ENCODE measurements at places on chromosomes 3 and 15.
A peak's percentile ranks its signal among the peaks of the same experiment; 100 is the strongest.

DNA sequence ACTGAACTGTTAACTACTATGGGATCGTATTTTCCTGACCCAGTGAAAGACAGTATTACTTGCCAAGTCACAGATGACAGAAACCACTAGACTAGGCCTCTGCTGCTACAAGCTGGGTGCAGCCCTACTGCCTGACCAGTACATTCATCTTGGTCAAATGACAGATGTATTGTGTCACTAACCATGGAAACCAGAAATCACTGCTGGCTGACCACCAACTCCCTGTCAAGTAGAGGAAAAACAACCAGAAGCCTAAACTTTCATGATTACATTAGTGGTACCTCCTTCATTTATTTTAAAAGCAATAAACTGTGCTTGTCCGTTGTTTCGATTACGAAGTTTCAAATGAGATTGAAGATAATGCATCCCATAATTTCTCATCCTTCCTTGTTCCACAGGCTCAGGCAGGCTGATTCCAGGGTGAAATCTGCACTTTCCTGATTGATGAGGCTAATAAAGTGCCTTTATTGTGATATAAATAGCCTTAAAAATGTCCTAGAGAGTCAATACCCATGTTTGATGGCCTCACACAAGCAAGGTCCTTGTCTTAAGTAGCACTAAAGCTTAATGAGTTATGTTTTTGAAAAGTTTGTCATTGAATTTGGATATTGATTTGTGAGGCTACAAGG is 309.7 kb downstream of the LSAMP start:
- no peak for DNase-seq

DNA sequence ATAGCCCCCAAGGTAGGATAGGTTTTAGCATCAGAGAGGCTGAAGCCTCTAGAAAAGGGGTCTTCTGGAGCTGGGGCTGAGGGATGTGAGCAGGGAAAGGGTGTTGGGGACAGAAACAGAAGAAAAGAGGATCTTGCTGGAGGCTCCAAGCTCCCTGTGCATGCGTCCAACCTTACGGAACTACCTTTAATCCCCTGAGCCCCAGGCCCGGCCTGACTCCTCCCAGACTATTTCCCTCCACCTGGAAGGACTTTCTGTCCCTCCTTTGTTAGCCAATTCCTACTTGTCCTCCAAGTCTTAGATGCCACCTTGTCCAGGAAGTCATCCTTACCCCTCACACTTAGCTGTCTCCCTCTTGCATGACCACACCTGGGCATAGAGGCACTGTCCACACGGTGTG is 50.0 kb upstream of the VPS8 start:
- no peak for DNase-seq

DNA sequence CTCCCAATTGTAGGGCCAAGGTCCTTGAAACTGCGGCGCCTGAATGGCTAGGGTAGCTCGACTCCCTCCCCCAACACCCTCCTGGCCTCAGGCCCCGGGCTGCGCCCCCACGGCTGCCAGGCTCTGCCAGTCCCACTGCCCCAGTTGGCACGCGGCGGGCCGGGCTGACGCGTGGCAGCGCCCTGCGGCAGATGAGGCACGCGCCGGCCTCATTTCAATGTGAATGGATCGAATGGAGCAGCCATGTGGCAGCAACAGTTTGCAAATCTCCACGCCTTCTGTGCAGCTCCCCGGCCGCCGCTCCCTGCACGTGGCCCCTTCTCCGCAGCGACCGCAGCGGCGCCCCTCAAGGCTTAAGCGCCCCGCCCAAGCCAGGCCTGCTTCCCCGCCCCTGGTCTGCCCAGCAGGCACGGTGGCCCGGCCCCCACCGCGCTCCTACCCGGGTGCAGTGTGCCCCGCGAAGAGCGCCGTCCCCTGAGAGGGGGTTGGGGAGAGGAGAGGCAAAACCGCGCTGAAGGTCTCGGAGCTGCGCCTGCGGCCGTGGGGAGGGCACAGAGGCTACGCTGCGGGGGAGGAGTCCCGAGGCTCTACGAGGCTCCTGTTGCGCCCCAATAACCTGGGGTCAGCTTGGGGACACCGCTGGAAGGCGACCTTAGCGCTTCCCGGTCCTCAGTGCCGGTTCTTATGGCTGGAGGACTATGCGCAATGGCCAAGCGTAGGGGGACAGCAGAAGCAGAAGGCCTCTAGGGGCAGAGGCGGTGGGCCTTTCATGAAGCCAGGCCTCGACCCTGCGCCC is 3.1 kb upstream of the DLL4 start:
- peak; percentile 24 for DNase-seq

DNA sequence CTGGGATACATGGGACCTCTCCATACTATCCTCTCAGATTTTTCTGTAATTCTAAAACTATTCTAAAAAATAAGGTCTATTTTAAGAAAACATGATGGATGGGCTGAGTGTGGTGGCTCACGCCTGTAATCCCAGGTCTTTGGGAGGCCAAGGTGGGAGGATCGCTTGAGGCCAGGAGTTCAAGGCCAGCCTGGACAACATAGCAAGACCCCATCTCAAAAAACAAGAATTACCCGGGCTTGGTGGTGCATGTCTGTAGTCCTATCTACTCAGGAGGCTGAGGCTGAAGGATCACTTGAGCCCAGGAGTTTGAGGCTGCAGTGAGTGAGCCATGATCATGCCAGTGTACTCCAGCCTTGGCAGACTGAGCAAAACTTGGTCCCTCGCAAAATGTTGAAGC is 9.4 kb downstream of the ZNF639 start:
- no peak for DNase-seq

- no peak for DNase-seq
Observed at GRCh38 chr3:153573481-153573880, 411.5 kb downstream of the RAP2B start.

GRCh38 chr15:71800190-71800589 is 10.2 kb upstream of the NR2E3 start:
- no peak for DNase-seq

GRCh38 chr15:39239562-39239961 is 341.3 kb upstream of the THBS1 start:
- DNase-seq = no peak

DNA sequence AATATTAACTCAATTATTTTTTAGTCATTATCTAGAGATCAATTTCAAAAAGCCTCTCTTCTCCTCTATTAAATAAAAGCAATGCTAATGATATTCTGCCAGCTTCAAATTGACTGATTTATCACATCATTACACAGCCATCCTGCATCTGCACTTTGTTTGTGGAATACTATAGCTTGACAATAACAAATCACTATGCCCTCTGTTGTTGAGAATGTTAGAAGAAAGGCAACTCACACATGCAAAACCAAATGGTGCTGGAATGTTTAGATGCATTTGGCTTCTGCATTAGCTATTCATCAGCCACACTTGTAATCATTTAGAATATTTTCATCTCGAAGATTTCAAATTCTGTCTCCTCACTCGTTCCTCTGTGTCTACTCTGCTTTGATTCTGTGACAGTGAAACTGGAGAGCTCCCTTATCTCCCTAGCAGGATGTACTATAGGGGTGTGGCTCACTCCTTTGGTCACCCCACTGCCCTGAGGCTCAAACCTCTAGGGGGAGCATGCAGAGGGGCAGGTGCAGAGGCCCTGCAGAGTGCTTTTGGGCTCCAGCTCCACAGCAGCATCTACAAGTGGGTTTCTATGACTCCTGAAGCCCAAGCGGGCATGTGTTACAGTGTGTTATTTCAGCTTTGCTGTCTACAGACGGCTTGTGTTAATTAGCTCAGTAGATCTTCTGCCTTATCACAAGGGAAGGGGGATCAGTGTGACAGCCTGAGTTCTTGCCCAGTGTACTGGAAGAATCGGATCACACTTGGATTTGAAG is 454.1 kb upstream of the BCHE start:
- no peak for DNase-seq

DNA sequence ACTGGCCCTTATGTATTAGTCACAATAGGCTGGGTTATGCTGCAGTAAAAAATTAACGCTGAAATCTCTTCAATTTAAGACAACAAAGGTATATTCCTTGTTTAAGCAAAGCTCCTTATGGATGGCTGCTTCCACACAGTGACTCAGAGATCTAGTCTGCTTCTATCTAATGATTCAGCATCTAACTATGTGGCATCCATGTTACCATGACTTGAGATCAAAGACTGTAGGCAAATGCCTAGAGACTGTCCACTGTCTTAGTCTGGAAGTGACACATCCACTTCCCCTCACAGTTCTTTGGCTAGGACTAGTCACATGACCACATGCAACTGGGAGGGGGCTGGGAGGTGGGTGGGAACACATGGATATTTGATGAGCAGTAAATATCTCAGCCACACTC is 61.3 kb upstream of the PSMD6 start:
- DNase-seq = no peak

DNA sequence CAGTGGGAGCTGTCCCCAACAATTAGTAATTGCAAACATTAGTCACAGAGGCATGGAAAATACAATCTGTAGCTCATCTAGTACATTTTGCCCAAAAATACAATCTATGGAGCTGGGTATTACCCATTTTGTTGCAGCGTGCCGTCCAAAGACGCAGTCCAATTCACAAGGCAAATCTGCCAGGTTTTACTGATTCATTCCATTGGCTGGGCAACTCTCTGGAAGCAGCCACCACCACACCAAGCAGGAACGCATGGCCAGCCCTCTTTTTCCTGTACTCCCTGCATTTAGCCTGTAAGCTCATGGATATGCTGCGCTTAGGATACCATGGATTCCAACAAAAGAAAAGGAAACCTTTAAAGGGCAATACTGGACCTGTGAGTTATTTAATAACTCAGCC is 60.5 kb upstream of the ARRDC4 start:
- DNase-seq = no peak

- peak; percentile 61 for DNase-seq
Observed at GRCh38 chr3:173920386-173920785, 522.8 kb downstream of the NLGN1 start.

DNA sequence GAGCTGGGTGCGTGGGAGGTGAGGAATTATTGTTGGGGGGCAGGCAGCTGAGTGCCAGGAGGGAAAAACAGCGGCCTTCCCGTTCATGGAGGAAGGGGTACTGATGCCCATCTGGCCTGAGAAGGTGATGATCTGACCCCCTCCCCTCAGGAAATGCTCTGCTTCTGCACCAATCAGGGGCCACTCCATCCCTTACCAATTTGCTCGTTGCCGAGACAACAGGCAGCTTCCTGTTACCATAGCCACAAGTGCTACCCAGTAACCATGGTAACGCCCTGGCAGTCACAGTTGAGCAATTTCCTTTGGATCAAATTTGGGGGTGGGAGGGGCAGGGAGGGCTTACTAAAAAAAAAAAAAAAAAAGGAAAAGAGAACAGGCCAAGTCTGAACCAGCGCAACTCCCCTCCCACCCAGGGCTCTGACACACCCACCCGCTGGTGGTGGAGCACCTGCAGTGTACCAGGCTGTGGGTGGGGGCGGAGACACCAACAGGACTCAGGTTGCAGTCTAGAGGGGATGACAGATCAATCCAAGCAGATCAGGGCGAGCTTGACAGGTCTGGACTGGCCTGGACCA is 13.7 kb downstream of the CELF6 start:
- DNase-seq = no peak

- DNase-seq = no peak
Observed at GRCh38 chr3:120299403-120299802, 14.4 kb upstream of the GPR156 start.
